ENCODE measurements at places on chromosomes 6 and 20.
A peak's percentile ranks its signal among the peaks of the same experiment; 100 is the strongest.

DNA sequence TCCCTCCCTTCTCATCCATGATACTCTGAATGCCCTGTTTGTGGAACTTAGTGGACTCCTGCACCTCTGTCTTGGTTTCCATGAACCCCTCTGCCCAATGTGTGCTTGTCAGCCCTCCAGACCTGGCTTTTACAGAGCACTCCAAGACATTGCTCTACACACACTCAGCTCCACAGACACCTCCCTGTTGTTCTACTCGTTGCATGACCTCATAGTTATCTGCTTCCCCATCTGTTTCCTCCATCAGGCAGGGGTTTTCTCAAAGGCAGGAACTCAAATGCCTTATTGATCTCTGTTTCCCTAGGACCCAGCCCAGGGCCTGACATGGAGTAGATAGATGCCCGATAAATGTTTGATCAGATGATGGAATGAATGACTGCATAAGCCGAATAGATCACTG is 13.3 kb downstream of the PLCG1 start:
- no peak for DNase-seq

DNA sequence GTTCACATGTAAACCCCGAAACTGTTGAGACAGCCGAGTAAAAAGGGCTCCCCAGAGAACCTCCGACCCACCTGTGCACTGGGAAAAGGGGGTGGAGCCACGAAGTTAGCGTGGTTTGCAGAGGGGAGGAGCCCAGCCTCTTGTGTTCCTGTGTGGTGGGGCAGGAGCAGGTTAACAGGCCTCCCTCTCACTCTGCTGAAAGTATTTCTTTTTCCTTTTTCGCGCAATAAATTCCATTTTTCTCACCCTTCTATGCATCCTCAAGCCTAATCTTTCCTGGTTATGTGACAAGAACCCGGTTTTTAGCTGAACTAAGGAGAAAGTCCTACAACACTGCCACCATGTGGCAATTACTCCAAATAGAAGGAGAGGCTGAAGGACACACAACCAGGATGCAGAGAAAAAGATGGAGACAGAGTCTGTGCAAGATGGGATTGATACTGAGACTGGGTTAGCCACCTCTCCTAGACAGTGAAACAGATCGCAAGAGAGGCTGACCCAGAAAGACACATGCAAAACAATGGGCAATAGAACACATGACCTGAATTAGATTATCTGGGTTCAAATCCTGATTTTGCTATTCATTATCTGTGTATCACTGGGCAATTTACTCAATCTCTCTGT is 168.7 kb upstream of the PRSS16 start:
- DNase-seq = peak; percentile 85

GRCh38 chr20:52493171-52493721 is 301.7 kb upstream of the ZFP64 start:
- DNase-seq = no peak

DNA sequence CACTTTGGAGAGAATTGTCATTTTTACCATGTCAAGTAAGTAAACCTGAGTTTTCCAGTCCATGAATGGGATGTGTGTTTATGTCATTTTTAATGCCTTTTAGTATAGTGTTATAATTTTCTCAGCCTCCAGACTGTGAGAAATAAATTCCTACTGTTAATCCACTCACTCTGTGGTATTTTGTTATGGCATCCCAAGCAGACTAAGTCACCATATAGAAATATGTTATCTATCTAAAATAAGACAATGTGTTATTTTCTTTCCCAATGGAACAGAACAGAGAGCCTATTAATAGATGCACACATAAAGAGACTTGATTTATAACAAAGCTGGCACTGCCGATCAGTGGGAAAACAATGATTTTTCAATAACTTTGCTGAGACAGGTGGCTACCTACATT is 70.2 kb upstream of the SLC4A11 start:
- DNase-seq = no peak

- DNase-seq = no peak
These were observed 82.0 kb downstream of the SERAC1 start for GRCh38 chr6:158086054-158086503.

DNA sequence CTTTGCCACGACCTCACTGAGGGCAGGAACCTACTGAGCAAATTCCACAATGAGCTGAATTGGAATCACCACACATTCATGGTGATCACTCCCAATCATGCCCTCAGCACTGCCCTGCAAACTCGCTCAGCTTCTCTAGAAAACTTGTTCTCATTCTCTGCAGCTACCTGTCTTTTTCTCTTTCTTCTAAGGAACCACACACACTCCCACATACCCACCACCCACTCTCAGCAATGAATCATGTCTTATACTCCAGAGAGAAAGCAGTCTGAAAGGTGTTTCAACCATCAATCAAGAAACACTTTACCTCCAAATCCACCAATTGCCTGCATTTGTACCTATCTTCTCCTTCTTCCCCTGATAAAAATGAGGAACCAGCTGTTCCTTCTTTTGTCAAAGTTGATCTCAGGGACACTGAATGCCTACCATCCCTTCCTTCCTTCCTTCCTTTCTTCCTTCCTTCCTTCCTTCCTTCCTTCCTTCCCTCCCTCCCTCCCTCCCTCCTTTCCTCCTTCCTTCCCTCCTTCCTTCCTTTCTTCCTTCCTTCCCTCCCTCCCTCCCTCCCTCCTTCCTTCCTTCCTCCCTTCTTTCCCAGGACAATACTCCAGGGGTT is 84.6 kb upstream of the SGK1 start:
- no peak for DNase-seq

- no peak for DNase-seq
These were observed 3.6 kb upstream of the MTFR2 start for GRCh38 chr6:136253734-136254133.

- DNase-seq = no peak
These were observed 32.9 kb upstream of the EYA4 start for GRCh38 chr6:133208183-133208755.

- no peak for DNase-seq
These were observed 499 bp downstream of the TTI1 start for GRCh38 chr20:38032585-38033329.
